Activated CD8-positive, alpha-beta memory T cell treated with anti-CD3 and anti-CD28 coated beads, Interleukin-2, amount 10 ng/mL, durations not matched to agents 7 days and 5 days (primary cell): ENCODE measurements at places on chromosomes 4 and X.

DNA sequence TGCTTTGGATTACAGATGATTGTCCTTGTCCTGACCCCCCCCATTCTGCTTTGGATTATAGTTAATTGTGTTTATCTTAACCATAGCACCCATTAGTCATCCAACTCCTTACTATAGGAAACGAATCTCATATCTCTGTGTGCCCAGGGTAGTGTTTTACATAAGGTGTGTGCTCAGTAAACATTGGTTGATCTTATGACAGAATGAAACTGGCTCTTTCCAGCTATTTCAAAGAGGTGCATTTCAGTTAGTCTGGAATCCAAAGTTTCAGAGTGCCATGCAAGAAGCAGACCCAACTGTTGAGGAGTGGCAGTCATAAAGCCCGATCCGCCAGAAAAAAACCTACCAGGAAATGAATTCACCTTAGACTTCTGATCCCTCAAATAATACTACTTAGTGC is 14.7 kb downstream of the TRIM2 start:
- DNase-seq, result no peak

DNA sequence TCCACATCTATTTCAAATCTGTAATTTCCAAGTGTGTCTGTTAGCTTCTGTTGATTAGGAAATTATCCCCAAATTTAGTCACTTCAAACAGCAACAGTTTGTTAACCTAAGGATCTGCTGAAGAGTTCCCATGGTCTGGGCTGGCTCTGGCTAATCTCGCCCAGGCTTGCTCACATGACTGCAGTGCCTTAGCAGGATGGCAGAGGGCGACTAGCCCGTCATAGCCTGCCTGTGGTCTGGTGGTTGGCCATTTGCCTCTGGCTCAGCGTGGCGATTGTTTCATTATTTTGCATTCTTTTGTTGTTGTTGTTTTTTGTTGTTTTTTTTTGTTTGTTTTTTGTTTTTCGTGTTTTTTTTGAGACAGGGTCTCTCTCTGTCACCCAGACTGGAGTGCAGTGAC is 264.0 kb downstream of the TRIML1 start:
- DNase-seq, result no peak

GRCh38 chr4:168437192-168437943 is 42.9 kb downstream of the DDX60L start:
- DNase-seq, result no peak

GRCh38 chr4:30094887-30095286 is 625.3 kb upstream of the PCDH7 start:
- no peak for DNase-seq
